ENCODE measurements at places on chromosomes 4 and X.
A peak's percentile ranks its signal among the peaks of the same experiment; 100 is the strongest.

DNA sequence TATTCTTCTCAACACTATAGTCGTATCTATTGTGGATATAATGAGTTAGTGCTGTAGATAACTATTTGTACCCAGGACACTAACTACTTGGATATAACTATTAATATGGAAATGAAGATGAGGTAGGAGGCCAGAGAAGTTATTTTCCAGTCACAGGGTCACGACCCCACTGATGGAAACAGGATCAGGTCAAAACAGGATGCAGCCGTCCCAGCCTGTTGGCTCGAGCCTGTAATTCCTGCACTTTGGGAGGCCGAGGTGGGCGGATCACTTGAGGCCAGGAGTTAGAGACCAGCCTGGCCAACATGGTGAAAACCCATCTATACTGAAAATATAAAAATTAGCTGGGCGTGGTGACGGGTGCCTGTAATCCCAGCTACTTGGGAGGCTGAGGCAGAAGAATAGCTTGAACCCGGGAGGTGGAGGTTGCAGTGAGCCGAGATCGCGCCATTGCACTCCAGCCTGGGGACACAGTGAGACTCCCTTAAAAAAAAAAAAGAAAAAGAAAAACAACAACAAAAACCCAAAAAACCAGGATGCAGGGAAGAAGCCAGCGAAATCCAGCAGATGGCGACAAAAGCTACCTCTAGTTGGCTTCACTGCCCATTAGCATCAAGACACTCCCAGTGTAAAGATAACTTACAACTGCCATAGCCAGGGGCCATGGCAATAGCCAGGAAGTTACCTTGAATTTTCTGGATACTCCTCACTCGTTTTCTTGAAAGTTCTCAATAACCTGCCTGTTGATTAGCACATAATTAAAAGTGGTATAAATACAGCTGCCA, 37.9 kb upstream of the NKAP start:
- DNase-seq, result peak; percentile 25

- DNase-seq, result no peak
Observed at GRCh38 chrX:70087857-70088630, 25.8 kb downstream of the OTUD6A start.

- DNase-seq, result peak; percentile 90
Observed at GRCh38 chr4:10096201-10096977, 20.2 kb downstream of the WDR1 start.

DNA sequence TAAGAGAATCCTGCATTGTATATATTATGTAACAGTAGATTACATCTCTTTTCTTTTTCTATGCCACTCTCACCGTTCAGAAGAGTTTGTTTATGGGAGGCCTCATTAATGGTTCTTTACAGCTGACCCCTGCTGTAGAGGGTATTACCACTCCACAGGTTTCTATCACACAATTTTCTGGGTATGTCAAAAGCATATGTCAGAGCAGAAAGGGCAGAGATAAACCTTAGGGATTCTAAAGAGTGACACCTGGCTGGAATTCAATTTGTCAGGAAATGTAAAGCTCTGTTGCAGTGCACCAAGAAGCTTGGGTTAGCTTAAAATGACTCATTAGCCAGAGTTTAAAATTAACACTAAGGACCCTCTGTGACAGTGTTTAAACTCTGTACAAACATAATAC, 658.7 kb downstream of the PCDH18 start:
- no peak for DNase-seq

GRCh38 chr4:86358257-86358656, 1.6 kb downstream of the MAPK10 start:
- DNase-seq, result no peak

DNA sequence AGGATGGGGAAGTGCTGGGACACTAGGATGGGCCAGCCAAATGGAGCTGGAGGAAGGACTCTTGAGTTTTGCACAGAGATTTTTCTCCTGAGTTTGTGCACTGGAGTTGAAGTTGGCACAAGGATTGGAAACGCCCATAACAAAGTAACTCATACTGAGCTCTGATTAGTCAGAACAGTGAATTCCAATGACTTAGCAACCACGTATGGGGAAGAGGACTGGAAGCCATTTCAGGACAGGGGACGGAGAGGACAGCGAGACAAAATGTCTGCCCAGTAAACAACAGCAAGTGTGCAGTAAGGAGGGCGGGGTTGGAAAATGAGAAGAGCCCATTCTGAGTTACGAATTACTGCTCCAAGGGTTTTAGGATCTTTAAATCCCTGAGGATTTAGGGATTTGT, 5.9 kb downstream of the RIPPLY1 start:
- DNase-seq, result no peak

DNA sequence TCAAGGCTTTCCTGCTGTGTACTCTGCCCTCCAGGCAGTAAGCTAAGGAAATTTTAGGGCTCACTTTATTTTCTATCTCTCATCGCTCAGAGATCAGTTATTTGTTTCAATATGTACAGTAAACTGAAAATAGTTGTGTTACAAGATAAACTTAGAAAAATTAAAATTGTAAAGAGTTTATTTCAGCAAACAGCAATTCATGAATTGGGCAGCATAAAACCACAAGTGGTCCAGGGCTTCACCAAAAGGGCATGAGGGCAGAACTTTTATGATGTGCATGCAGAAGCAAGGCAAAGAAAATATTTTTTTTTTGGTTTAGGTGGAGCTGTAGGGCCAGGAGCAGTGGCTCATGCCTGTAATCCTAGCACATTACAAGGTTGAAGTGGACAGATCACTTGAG, 20.1 kb upstream of the MAGEA11 start:
- no peak for DNase-seq

DNA sequence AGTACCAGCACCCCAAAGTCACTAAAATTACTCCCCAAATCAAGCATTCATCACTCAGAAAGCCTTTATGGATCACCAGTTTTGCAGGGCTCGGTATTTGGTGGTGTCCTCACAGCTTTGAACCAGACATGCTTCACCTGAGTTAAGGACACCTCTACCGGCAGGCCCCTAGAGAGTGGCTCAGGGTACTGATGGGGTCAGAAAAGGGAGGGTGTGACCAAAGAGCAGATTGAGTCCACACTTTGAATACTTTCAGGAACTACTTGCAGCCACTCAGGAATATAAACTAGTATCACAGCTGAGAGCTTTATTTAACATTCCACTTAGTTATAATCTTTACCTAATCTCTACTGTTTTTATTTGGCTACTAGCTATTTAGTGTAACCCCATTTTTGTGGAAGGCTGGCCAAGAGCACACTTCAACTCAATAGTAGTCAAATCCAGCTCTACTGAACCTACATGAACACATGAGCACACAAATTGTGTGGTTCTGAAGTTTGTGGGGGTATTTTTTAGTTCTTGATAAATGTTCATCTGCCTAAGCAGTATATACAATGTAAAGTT, 109.6 kb upstream of the SPRY1 start:
- no peak for DNase-seq

GRCh38 chr4:60948008-60948407, 252.1 kb upstream of the ADGRL3 start:
- no peak for DNase-seq

DNA sequence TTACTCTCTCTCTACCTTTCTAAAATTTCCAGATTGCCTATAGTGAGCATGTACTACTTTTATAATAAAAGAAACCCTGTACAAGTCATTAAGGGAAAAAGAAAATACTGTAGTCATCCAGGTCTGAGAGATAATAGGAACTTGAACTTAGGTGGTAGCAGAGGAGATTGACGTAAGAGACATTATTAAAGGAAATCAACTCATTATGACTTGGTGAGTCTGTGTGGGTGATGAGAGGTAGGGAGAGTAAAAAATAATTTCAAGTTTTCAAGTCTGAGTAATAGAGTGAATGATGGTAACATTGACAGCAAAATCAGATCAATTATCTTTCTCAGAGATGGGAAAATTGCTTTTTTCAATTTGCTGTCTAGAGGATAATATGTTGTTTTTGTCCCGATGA, 44.0 kb upstream of the ZCCHC12 start:
- DNase-seq, result no peak

- no peak for DNase-seq
Observed at GRCh38 chr4:20368926-20369325, 117.2 kb downstream of the SLIT2 start.

All from activated CD4-positive, alpha-beta T cell treated with anti-CD3 and anti-CD28 coated beads for 48 hours (primary cell).